Activated CD4-positive, alpha-beta T cell treated with anti-CD3 and anti-CD28 coated beads, Interleukin-2, amount 10 ng/mL, durations not matched to agents 7 days and 5 days (primary cell): ENCODE measurements at places on chromosomes 7 and 10.

DNA sequence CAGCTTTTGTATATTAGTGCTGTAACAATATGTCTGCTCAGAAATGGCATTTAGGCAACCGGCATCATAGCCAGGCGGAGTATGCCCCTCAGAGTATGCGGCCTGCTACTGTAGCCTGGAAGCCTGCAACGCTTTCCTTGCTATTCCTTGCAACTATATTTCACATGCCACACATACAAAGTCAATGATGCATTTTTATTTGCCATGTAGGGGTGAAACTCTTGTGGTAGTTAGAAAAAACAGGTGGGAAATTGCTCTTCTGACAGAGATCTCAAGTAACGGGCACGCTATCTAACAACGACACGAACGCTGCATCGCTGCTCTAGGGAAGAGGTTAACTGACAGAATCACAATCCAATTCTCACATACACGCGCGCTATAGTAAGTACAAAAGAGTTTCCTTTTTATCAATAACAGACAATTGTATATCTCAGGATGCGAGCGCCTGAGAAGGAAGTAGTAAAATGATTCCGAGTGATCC is 5.9 kb downstream of the EBF3 start:
- no peak for DNase-seq

- no peak for DNase-seq
These were observed 110.0 kb downstream of the EMX2 start for GRCh38 chr10:117652228-117653169.

DNA sequence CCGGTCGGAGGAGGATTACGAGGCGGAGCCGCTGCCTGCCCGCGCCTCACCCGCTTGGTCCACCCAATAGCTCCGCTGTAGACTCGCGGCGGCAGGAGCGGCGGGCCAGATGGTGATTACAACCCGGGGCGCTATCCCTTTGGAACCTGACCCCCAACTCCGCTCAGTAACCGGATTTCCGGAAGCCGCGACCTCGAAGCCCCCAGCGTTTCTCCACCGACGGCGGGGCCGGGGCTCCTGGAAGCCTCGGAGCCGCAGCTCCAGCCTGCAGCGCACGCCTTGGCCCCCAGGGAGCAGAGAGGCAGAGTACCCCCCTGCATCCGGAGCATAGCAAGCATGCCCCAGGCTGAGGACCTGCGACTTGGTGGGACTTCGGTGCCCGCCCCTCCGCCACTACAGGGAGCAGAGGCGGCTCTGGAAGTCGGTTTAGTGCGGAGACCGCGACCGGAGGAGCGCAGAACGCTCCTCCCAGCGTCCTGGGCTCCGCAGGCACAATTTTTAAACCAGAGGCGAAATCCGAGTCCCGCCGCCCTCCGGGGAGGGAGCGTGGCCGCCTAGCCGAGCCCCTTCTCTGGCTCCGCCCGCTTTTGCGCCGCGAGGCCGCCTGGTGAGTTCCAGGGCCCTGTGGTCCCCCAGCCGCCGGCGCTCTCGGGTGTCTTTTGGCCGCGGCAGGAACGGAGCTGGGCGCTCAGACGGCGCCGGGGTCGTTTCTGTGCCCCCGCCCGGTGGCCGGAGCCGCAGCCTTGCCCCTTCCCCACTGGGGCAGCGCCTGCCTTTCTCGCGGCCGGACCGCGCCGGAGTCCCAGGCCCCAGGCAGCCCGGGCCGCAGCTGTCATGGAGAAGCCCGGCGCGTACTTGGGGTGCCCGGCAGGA is 28.2 kb upstream of the BMS1 start:
- peak; percentile 17 for DNase-seq

- no peak for DNase-seq
These were observed 124.9 kb downstream of the SND1 start for GRCh38 chr7:127776776-127777386.

DNA sequence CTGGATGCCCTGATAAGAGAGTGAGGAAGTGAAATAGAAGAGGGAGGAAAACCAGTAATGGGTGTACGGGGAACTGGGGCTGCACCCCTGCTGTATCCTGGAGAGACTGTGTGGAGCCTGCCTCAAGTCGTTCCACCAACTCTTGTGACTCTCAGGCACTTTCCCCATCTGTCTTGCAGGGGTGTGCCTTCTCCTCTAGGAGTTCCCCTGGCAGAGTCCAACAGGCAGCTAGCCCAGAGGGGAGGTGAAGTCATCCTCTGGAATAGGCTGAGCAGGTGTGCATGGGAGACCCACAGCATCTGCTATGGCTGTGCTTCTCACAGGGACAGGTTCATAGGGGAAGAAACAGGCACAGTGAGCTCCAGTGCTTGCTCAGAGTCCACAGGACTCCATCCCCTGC is 46.8 kb downstream of the WIPF3 start:
- DNase-seq = no peak

- peak; percentile 83 for DNase-seq
These were observed 8.5 kb upstream of the SCD start for GRCh38 chr10:100338434-100339036.

GRCh38 chr10:110010486-110011378 is 2.9 kb downstream of the ADD3 start:
- no peak for DNase-seq

GRCh38 chr7:107224374-107225223 is 55.8 kb downstream of the HBP1 start:
- DNase-seq = no peak

DNA sequence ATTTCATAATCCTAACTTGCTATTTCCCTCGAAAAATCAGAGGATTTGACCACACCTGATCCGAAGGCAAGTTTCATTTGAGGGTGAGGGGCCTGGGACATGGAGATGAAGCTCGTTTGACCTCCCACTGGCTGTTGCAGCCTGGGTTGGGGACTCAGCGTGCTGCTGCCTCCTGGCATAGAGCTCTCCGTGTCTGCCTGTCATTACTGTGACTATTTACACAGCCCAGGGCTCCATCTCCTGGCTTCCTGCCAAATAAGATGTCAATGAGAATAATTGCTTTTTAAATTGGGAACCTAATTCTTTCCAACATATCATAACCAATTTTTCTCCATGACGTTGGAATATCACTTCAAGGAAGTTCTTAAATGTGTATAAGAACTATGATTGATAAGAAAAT is 139.3 kb upstream of the COBL start:
- no peak for DNase-seq

GRCh38 chr7:147472556-147472955 is 1118.0 kb upstream of the C7orf33 start:
- DNase-seq = no peak

GRCh38 chr7:137462074-137462715 is 118.7 kb upstream of the PTN start:
- no peak for DNase-seq

DNA sequence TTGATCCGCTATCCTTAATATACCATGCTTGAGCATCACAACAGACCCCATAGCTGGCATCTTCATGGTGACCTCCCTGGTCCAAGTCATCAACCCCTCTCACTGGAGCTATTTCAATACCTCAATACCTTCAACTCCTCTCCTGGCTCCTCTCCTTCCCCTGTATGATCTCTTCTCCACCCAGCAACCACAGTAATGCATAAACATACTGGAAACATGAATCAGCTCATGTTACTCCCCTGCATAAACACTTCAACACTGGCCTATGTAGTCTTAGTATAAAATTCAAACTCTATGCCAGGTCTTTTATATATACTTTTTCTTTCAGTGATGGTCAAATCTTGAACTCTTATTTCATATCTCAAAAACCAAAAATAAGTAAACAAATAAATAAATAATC is 31.8 kb upstream of the TMEM273 start:
- DNase-seq = no peak

- DNase-seq = no peak
These were observed 468.6 kb upstream of the COBL start for GRCh38 chr7:51785171-51785570.

GRCh38 chr10:84415539-84416244 is 87.3 kb downstream of the CCSER2 start:
- DNase-seq = no peak
